Hepatocyte (in vitro differentiated cells): ENCODE measurements at places on chromosomes 1 and 21. TPM values are rescaled to one million over a fixed set of nuclear protein-coding genes. Genes with fewer than 3 reads are reported as not detected.

- H3K27me3 ChIP-seq = no peaks in the 10 kb centered on the region
- no peak for DNase-seq
- no peak overlapping the region for H3K27ac ChIP-seq
- peaks cover 25% of the 10 kb centered on the region for H3K4me1 ChIP-seq
- H3K4me3 ChIP-seq = no peak overlapping the region
- no peaks in the 10 kb centered on the region for H3K36me3 ChIP-seq
Measured at GRCh38 chr1:13590486-13590885, 6.9 kb downstream of the PDPN start.

DNA sequence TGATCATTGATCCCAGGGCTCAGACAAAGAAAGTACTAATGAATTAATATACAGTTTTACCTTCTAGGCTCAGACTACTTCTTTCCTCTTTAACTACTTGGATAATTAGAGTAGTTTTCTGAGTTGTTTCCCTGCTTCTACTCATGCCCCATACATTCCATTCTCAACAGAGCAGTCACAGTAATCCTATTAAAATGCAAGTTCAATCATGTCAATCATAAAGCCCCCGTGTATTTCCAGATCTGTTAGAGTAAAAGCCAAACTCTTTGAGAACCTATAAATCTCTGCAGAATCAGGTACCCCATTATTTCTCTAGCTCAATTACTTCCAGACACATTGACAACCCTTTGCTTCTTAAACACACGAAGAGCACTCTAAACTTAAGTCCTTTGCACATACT lies 242.1 kb upstream of the PRMT6 start:
- no peak overlapping the region for H3K27ac ChIP-seq
- H3K4me1 ChIP-seq = no peaks in the 10 kb centered on the region
- no peak overlapping the region for H3K4me3 ChIP-seq

DNA sequence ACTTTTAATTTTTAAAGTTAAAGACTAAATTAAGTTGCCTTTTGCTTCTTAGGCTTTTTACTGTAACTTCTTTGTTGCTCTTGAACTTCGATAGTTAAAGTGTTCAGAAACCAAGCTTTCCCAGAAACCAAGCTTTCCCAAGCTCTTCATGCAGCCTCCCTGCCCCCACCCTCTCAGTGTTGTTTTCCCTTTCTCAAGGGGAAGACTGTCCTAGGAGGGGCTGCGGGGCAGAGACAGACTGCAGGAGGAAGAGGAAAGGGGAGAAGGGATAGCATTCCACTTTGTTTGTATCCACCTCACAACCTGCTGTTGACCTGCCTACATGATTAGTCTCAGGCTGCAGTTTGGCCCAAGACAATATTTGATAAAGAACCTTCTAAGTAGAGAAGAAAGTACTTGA lies 39.0 kb upstream of the DIPK1A start:
- no peaks in the 10 kb centered on the region for H3K27me3 ChIP-seq
- H3K4me1 ChIP-seq = no peaks in the 10 kb centered on the region
- no peak overlapping the region for H3K27ac ChIP-seq

- no peak for DNase-seq
- no peak overlapping the region for H3K27ac ChIP-seq
- no peak overlapping the region for H3K4me3 ChIP-seq
- no peaks in the 10 kb centered on the region for H3K27me3 ChIP-seq
- peaks cover 3% of the 10 kb centered on the region for H3K36me3 ChIP-seq
Measured at GRCh38 chr1:117842408-117843170, 86.8 kb downstream of the GDAP2 start.

DNA sequence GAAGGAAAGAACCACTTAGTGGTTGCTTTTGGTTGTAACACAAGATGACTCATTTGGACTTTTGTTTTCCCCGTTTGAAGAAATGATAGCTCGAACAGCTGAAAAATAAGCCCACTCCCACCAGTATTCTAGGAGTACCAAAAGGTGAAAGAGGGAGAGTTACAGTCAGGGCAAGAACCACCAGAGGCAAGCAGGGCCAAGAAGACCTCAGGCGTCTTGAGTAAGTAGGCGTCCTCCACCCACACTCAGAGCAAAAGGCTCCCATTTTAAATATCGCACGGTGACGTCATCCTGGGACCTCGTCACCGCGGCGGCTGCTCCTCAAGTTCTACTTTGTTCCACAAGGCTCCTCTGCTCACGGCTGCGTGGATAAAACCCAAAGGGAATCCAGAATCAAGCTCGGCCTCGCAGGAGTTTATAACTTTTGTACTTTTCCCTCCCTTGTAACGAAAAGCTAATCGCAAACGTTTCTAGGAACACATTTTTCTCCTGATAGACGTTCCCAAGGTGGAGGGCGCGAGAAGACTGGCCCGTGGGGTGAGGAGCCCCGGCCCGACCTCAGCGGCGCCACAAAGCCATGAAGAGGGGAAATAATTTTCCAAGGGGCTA lies 1.2 kb downstream of the BTG3 start:
- H3K36me3 ChIP-seq = no peaks in the 10 kb centered on the region
- no peaks in the 10 kb centered on the region for H3K27me3 ChIP-seq
- H3K27ac ChIP-seq = peak overlapping the region; percentile 95

DNA sequence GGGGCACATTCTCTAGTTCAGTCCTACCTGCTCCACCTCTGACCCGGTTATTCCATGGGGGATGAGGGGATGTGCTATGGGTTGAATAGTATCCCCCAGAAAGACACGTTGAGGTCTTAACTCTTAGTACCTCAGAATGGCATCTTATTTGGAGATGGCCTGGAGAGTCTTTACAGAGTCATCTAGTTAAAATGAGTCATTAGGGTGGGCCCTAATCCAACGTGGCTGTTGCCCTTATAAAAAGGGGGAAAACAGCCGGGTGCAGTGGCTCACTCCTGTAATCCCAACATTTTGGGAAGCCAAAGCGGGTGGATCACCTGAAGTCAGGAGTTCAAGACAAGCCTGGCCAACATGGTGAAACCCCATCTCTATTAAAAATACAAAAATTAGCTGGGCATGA lies 5.7 kb downstream of the TMPRSS3 start:
- DNase-seq = no peak
- no peaks in the 10 kb centered on the region for H3K27me3 ChIP-seq
- no peak overlapping the region for H3K4me3 ChIP-seq
- H3K27ac ChIP-seq = peak overlapping the region; percentile 80
- peaks cover 4% of the 10 kb centered on the region for H3K4me1 ChIP-seq

C1orf52 gene
- 27.2 and 30.1 TPM in 2 replicates for total RNA-seq

- no peak overlapping the region for H3K4me3 ChIP-seq
- H3K4me1 ChIP-seq = peaks cover 6% of the 10 kb centered on the region
- no peak for DNase-seq
Measured at GRCh38 chr21:35367553-35367952, 318.5 kb upstream of the RUNX1 start.

CBR3 gene
- 0.12 and 1.7 TPM in 2 replicates for total RNA-seq

DNA sequence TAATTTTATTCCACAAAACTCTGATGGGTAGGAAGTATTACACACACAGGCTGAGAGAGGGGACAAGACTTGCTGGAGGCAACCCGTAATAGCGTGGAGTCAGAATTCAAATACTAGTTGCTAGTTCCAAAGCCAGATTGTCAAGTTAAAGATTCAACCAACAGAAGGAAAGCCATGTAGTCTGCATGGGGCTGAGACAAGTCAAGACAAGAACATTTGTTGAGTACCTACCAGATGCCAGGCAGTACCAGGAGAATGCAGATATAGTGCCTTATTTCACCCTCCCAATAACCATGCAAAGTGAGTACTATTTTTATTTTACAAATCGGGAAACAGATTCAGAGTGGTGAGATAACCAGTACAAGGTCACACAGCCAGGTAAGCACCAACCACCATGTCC lies 110.4 kb upstream of the SPATA6 start:
- no peak overlapping the region for H3K27ac ChIP-seq
- no peak for DNase-seq
- peaks cover 3% of the 10 kb centered on the region for H3K4me1 ChIP-seq
- peaks cover 4% of the 10 kb centered on the region for H3K27me3 ChIP-seq

- peaks cover 32% of the 10 kb centered on the region for H3K4me1 ChIP-seq
- peaks cover 20% of the 10 kb centered on the region for H3K27me3 ChIP-seq
- H3K4me3 ChIP-seq = peak within 1 kb of the TSS; percentile 27
- peak within 1 kb of the TSS; percentile 89 for H3K27ac ChIP-seq
- H3K36me3 ChIP-seq = no peaks in the 10 kb centered on the region
Measured at GRCh38 chr1:145964328-145965118, at the start of the genes ANKRD34A and POLR3GL. ANKRD34A (minus strand) TSS chr1:145964575; CDS start chr1:145961759, 2,816 bp downstream. POLR3GL (plus strand) TSS chr1:145964690; CDS start chr1:145974866, 10,176 bp downstream.

DNA sequence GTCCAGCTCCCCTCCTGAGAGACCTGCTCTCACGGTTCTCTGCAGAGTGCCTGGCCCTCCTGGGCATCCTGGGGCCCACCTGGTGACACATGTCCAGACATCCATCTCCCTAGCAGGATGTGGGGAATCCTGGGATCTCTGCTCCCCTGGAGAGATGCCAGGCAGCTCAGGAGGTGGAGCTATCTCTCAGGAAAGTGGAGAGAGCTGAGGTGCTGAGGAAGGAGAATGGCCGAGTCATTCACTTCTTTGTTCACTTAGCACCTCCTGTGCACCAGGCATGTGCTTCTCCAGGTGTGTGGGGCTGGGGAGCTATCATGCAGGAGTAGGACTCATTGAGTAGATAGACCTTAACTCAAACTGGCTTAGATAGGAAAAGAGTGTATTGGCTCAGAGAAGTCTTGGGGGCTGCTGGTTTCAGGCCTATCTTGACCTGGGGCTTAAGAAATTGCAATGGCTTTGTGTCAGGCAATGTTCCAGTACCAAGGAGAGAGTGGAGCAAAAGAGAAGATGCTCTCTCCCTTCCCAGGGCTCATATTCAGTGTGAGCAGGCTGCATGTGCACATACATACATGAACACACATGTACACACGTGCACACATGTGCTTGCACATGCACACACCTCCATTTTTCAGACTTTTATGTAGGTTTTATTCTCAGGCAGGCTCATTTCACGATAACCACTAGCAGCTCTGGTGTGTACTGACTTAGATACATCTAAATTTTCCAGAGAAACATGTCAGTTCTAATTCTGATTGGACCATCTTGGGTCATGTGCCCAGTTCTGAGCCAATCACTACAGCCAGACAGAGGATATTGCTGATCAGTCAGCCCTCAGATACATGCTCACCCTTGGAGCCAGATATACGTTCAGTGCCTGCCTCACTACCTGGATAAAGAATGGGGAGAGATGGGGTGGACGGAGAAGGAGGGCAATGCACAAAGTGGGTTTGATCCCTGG lies 437.6 kb downstream of the PTPRU start:
- DNase-seq = no peak
- H3K36me3 ChIP-seq = no peaks in the 10 kb centered on the region
- H3K27ac ChIP-seq = no peak overlapping the region
- H3K4me1 ChIP-seq = no peaks in the 10 kb centered on the region
- H3K27me3 ChIP-seq = no peaks in the 10 kb centered on the region

DNA sequence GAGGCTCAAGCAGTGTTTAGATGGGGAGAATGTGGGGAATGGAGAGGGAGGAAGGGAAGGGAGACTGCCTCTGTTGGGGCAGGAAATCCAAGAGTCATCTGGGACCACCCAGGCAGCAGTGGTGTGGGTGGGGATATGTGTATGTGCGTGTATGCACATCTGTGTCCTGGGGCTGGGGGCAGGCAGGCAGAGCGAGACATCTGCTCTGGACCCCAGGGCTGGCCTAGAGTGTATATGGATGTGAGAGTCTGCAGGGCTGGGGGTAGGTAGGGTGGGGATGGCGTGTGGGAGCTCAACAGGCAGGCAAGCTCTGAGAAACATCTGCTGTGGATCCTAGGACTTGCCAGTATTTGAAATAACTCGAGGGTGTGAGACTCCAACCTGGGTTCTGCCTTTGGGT lies 3.5 kb downstream of the PTCH2 start:
- H3K4me3 ChIP-seq = no peak overlapping the region
- no peaks in the 10 kb centered on the region for H3K27me3 ChIP-seq
- H3K36me3 ChIP-seq = no peaks in the 10 kb centered on the region
- peak overlapping the region; percentile 56 for H3K27ac ChIP-seq

GRCh38 chr1:89917353-89917752 lies 77.6 kb upstream of the ZNF326 start:
- no peak overlapping the region for H3K4me3 ChIP-seq
- no peaks in the 10 kb centered on the region for H3K36me3 ChIP-seq
- no peaks in the 10 kb centered on the region for H3K4me1 ChIP-seq
- DNase-seq = no peak
- H3K27ac ChIP-seq = no peak overlapping the region
- no peaks in the 10 kb centered on the region for H3K27me3 ChIP-seq

DNA sequence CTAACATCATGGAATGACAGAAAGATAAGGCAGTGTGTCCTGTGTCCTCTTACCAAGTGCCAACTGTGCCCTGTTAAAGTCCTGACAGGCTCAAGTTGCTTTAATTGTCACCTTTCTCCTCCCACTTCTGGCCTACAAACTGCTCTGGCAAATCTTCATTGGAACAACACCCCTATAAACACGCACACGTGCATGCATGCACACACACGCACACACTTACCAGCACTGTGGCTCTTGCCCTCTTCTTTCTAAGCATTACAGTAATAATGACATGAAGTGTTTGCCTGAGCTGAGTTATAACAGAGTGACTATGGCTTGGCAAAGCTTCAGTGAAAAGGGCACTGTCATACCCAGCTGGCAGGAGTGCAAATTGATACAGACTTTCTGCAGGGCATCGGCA lies 82.3 kb upstream of the SYT6 start:
- H3K4me1 ChIP-seq = no peaks in the 10 kb centered on the region
- no peaks in the 10 kb centered on the region for H3K36me3 ChIP-seq
- no peak overlapping the region for H3K27ac ChIP-seq
- no peak for DNase-seq

DNA sequence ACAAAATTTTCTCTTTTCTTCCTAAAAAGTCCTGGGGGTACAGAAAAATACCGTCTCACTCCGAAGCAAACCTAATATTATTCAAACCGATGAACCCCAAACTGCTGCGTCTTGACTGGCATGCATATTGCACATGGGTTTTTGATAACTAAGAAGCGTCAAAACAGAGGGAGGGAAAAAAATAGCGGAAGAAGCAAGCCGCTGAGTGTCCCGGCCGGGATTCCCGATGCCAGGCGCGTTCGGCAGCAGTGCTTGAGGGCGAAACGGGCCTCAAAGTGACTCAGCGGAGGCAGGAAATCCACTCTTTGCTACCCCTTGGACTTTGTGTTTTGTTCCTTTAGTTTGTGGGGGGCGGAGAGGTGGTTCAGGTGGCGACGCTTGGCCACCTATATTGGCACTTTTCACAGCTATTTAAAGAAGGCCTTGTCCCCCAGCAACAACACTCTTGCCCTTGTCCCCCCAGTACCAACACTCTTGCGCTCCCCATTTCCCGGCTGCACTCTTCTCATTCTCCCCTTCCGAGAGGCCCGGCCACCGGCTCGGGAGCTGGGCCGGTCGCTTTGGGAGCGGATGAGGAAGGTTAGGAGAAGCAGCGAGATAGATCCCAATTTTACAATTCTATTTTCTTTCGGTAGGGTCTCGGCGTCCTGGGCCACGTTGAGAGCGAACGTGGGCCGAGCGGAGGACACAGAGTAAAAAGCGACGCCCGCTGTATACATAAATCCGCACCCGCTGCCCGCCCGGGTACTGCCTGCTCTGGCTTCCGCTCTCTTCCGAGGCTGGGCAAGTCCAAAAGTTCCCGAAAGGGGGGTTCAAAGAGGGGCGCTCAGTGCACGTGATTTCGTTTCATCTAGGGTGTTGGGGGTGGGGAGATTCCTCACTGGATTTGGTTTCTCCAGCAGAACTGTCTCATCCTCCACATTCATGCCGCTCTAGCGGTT lies 2.5 kb downstream of the LMX1A start:
- peaks cover 25% of the 10 kb centered on the region for H3K4me1 ChIP-seq
- no peak overlapping the region for H3K27ac ChIP-seq
- H3K4me3 ChIP-seq = no peak overlapping the region

GRCh38 chr1:47175227-47175934 lies 14.5 kb downstream of the PDZK1IP1 start:
- H3K27ac ChIP-seq = no peak overlapping the region
- H3K4me1 ChIP-seq = peaks cover 10% of the 10 kb centered on the region
- no peak overlapping the region for H3K4me3 ChIP-seq
- peak; percentile 79 for DNase-seq
- no peaks in the 10 kb centered on the region for H3K27me3 ChIP-seq
